ENCODE measurements at places on chromosomes 1 and 21.

DNA sequence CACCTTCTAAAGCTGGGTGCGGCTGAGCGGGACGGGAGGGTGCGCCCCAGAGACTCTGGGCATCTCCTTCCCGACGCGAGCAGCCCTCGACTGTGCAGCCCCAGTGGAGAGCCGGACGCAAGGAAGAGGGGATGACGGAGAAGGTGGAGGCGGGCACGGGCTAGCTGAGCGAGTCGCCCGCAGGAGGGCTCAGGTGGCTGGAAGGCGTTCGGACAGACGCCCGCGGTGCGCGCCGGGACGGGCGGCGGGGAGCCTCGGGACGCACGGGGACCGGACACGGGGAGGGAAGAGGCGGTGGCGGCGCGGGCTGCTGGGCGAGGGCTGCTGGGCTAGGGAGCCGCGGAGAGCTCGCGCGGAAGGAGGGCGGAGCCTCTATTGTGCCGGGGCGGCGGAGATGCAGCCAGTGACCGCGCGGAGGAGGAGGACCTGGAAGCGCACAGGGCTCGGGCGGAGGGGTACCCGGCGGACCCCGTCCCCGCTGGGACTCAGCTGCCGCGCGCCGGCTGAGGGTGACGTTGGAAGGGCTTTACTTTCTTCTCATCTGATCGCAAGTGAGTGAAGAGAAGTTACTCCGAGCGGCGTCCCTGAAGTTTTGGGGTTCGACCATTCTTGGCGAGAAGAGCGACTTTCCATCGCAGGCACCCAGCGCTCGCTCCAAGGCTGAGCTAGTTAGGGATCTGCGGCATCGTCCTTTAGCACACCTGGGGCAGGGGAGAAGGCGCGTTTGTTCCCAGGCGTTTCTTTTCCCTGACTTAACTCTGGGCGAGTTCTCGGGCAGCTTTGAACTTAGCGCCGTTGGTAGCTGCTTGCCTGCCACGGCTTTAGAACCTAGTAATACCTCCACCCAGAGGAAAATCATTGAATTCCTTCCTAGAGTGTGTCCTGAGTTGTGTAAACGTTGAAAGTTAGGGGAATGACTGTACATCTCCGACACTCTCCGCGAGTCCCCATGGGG is at the start of gene OLFML2B:
OLFML2B (minus strand) TSS at position 323 of the 955 bp plus-strand sequence. CDS start 439 bp downstream, outside the sequence.
- no peak for DNase-seq

- no peak for DNase-seq
These were observed 75.6 kb upstream of the SLC2A1 start for GRCh38 chr1:43034195-43034658.

DNA sequence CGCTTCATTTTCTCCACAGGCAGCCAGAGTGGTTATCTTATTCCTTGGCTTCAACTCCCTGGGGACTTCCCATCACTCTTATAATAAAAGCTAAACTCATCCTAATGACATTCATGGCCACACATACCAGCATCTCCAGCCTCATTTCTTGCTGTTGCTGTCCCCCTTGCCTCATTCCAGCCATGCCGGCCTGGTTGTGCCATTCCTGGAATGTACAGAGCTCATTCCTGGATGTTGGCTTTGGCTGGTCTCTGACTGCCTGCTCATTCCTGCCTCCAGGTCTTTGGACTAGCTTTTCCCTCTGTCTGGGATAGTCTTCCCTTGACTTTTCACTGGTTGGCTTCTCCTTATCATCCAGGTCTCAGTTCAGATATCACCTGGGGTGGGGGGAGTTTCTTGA is 2.4 kb upstream of the PEF1 start:
- no peak for DNase-seq

GRCh38 chr1:39335216-39335615 is 130.7 kb downstream of the MACF1 start:
- no peak for DNase-seq

DNA sequence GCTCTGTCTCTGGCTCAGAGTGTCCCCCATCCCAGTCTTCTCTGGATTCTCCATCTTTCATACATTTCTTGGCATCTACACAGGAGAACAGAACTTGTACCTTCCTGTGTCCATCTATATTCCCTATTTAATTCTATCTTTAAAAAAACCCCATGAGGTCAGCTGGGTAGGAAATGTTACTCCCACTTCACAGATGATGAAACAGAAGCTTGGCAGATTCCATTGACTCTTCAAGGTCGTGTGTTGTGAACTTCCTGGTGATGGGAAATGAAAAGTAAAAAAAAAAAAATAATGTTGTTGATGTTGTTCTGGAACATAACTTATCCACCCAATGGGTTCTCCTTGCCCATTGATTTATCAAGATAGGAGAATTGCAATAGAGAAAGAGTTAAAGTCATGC is 8.9 kb downstream of the CHI3L2 start:
- no peak for DNase-seq

- no peak for DNase-seq
These were observed 12.0 kb downstream of the ALDH9A1 start for GRCh38 chr1:165686121-165686970.

DNA sequence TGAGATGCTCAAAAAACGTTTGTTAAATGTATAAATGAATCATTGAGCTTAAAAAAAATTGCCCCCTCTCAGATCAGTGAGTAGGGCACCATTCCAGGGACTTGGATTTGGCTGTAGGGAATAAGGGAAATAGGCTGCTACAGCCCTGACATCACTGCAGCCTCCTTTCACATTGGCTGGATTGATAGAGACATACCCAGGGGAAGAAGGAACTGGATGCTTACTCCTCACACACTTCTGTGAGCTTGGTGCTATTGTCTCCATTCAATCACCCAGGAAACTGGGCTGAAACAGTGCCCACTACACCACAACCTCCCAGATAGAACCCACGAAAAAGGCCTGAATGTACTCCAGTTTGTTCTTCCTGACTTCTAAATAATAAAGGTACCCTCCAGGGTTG is 87.2 kb downstream of the TGFBR3 start:
- no peak for DNase-seq

- no peak for DNase-seq
These were observed 5.4 kb upstream of the TDRD5 start for GRCh38 chr1:179586107-179586823.

DNA sequence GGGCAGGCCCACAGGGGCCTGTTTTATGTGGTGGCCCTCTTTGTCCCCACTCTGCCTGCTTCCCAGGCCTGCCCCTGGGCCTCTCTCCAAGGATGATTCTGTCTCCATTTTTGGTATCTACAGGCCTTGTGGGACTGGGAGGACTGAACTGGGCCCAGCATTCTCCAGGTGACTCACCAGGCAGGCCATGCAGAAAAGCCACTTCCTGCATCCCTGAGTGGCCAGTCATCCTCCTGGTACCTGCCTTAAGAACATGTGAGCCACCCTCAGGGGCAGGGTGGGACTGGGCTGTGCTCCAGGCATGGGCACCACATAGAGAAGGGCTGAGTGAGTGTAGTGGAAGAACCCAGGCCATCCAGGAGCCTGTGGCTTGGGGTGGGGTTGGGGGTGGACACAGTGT is 20.0 kb upstream of the BCAR3 start:
- no peak for DNase-seq

- DNase-seq, result no peak
These were observed 896.5 kb downstream of the PLA2G4A start for GRCh38 chr1:187725216-187725615.

- peak; percentile 13 for DNase-seq
These were observed 81.5 kb downstream of the ABCA4 start for GRCh38 chr1:94039514-94039870.

DNA sequence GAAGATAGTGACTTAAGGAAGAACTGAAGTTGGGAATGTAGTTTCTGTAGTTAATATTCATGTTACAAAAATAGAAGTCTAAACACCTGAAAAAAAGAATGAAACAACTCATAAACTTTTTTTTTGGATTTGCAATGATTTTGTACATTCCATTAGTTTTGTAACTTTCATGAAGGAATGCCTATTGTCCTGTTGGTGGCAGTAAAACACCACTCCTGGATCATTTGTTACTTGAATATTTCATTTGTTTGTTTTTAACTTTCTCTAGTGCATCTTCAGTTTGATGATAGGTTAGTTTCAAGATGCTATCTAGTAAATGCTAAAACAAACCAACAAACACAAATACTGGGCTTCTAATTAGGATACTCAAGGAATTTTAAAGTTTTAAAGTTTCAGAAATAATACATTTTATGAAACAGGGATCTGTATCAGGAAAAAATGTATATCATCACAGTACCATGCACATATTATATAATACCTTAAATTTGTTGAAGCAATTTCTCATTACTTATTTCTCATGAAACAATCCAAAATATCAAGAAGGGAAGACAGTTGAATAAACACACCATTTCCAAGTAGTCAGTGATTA is 229.7 kb upstream of the CACYBP start:
- no peak for DNase-seq

DNA sequence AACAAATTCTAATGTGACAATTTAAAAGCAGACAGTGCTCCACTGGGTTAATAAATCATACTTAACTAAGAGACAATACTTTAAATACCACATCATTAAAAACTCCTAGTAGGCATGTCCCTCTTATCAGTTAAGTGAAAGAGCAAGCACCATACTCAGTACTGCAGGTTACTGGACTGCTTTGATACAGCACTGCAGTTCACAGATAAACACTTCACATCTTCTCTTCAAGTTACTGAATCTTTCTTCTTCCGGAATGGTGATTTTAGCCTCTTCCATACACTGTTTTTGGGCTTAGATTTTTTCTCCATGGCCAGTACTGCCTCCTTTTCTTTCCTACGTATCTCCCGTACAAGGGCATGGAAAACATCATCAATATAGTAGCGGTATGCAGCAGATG is 11.0 kb downstream of the RIT1 start:
- no peak for DNase-seq

DNA sequence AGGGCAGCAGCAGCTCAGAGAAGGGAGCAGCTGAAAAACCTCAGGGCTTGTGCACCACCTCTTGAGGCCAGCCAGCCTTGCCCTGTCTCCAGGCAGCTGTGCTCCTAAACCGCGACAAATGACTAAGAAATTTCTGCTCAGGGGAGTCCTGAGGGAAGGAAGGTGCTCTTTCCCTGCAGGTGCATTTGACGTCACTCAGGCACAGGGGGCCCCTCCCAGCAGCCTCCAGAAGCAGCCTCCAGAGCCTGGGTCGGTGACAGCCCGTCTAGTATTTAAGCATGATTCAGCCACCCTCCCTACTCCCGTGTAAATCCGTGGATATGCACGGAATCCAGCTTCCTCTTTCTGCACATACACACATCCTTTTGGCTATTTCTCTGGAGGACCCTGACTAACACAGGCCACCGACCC is 560.5 kb downstream of the KIF26B start:
- no peak for DNase-seq

DNA sequence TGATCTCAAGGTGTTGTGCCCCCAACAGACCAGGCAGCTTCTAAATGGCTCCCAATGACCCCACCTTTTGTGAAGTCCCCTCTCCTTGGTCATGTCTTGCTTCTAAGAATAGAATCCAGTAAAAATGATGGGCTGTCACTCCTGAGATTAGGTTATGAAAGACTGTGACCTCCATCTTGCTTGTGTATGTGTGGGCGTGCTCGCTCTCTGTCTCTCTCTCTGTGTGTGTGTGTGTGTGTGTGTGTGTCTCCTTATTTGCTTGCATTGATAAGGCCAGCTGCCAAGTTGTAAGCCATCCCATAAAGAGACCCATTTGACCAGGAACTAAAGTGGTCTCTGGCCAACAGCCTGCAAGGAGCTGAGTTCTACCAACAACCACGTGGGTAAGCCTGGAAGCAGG is 22.9 kb upstream of the TMEM51 start:
- DNase-seq, result no peak

DNA sequence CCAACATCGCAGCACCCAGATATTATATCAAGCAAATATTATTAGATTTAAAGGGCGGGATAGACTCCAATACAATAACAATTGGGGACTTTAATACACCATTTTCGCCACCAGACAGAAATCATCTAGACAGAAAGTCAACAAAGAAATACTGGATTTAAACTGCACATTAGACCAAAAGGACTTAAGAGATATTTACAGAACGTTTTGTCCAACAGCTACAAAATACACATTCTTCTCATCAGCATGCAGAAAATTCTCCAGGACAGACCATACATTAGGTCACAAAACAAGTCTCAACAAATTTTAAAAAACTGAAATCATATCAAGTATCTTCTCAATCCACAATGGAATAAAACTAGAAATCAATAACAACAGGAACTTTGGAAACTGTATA is 121.2 kb downstream of the ACBD6 start:
- DNase-seq, result no peak

All from stimulated activated CD8-positive, alpha-beta memory T cell treated with anti-CD3 and anti-CD28 coated beads, Interleukin-4, amount 100 ng/mL, for 4 hours (primary cell).